ENCODE measurements at places on chromosomes 2 and 18.

GRCh38 chr2:57959390-57959789, 87.2 kb upstream of the VRK2 start:
- DNase-seq = no peak

DNA sequence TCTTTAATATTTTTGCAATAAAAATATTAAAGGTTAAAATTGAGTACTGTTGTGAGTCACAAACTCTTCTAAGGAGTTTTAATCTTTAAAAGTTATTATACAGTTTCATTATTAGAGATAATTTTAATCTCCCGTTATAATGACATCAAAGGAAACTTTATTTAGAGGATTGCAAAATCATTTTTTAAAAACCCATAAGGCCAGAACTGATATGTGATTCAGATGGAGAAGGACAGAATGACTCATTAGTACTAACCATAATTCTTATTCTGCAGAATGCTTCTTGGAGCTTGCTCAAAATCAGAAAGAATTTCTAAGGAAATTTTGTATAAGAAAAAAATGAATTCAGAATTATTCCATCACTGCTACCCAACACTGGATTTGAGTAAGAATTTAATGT, 12.5 kb upstream of the HNRNPLL start:
- no peak for DNase-seq

- peak; percentile 88 for DNase-seq
Observed at GRCh38 chr2:70141212-70141901, 49.5 kb downstream of the C2orf42 start.

- DNase-seq = no peak
Observed at GRCh38 chr18:49834258-49834657, 20.9 kb upstream of the ACAA2 start.

- no peak for DNase-seq
Observed at GRCh38 chr2:65159906-65160305, 30.0 kb upstream of the RAB1A start.

- DNase-seq = peak; percentile 3
Observed at GRCh38 chr2:40244675-40245074, 207.2 kb downstream of the SLC8A1 start.

- no peak for DNase-seq
Observed at GRCh38 chr2:20509770-20510490, 63.1 kb downstream of the RHOB start.

DNA sequence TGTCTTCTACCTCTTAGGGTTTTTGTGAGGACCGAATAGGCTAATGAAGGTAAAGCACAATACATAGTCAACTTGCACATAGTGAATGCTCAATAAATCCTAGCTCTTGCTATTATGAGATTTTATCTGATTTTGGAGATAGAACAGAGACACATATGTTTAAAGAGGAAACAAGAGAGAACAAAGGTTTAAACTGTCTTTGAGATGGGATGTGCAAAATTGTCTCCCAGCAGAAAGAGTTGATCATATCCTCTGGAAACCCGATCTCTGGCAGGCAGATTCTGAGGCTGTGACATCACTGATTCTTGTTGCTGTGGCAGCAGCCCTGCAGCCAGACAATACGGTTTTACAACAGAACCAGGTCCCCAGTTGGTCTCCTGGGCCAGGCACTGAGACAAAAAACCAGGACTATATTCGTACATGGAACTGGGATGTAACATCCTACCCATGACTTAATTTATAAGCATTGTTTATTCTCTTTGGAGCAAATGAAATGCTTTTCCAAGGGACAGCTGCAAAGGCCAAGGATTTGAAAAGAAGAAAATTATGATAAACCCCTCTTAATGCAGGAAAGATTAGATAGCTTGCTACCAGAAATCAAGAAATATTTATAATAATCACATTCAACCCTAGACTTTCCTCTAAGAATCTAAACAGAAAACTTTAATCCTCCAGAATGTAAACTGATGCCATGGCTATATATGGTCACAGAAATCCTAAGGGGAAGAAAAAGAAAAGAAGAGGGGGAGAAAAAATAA, 80.2 kb downstream of the SLC8A1 start:
- no peak for DNase-seq
